Naive thymus-derived CD4-positive, alpha-beta T cell (primary cell): ENCODE measurements at places on chromosomes 12 and 14. TPM values are rescaled to one million over a fixed set of nuclear protein-coding genes. Genes with fewer than 3 reads are reported as not detected.

The SLCO1B1 gene
- polyA plus RNA-seq: not detected

The TDRD9 gene
- 0.91 TPM for polyA plus RNA-seq

The PNN gene
- 31.7 TPM for polyA plus RNA-seq

The PGF gene
- 0.17 TPM for polyA plus RNA-seq

The NPFF gene
- polyA plus RNA-seq: not detected

The FOXM1 gene
- polyA plus RNA-seq: not detected

DNA sequence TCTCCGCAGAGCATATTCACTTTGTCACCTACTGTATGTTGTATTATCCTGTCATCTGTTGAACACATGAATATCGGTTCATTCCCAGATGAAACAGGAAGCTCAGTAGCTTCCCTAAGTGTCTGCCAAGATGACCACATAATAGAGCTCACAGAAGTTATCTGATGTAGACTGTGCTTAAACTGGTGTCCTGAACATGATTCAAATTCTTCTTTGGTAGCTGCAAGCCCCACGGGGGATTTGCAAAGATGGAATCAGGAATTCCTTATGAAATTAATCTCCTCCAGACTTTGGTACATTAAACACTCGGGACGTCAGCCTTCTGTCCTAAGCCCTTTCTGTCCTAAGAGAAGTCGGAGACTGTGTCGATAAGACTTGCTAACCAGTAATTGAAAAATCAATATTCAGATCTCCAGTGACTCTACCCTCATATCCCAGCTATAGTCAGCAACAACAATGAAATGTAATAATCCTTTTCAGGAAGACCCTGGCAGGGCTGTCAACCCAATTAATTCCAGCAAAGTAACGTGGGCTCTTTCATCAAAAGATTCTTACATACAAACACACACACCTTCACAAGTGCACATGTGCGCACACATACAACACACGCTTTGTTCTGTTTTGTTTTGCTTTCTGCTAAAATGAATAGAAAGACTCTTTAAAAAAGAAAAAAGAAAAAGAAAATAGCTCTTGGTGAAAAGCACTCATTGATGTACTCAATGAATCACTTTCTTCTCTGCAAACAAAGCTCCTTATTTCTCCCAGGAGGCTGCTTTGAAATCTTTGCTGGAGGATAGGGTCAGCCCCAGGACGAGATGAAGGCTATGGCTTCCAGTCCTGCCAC lies 127.2 kb downstream of the RIMBP2 start:
- DNase-seq: no peak
- H3K36me3 ChIP-seq: no peaks in the 10 kb centered on the region
- H3K27ac ChIP-seq: no peak overlapping the region
- no peaks in the 10 kb centered on the region for H3K27me3 ChIP-seq

GRCh38 chr14:102809870-102810269 lies 32.6 kb downstream of the TRAF3 start:
- peaks cover 30% of the 10 kb centered on the region for H3K4me1 ChIP-seq
- no peak for DNase-seq
- no peak overlapping the region for H3K4me3 ChIP-seq
- no peak overlapping the region for H3K27ac ChIP-seq

DNA sequence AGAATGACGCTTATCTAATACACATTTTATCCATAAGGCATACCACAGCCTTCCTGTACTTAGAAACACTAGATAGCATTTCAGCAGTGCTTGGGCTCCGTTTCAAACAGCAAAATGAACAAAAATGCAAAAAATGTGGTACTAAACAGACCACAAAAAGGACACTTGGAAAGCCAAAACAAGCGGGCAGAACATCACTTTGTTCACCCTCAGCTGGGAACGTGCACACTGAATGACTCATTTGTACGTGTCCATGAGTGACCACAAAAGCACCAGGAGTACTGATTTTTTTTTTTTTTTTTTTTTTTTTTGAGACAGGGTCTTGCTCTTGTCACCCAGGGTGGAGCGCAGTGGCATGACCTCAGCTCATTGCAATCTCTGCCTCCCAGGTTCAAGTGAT lies 8.9 kb upstream of the FOXN3 start:
- peaks cover 34% of the 10 kb centered on the region for H3K4me1 ChIP-seq
- H3K27me3 ChIP-seq: no peaks in the 10 kb centered on the region
- no peaks in the 10 kb centered on the region for H3K36me3 ChIP-seq
- no peak overlapping the region for H3K4me3 ChIP-seq
- DNase-seq: no peak

- H3K27me3 ChIP-seq: peaks cover 5% of the 10 kb centered on the region
- no peaks in the 10 kb centered on the region for H3K4me1 ChIP-seq
- H3K27ac ChIP-seq: no peak overlapping the region
- H3K36me3 ChIP-seq: no peaks in the 10 kb centered on the region
- H3K4me3 ChIP-seq: no peak overlapping the region
Observed at GRCh38 chr14:96206461-96206860, 1.8 kb downstream of the BDKRB2 start.

GRCh38 chr12:13504074-13504473 lies 307.5 kb downstream of the EMP1 start:
- no peaks in the 10 kb centered on the region for H3K27me3 ChIP-seq
- H3K27ac ChIP-seq: no peak overlapping the region
- DNase-seq: no peak
- H3K4me1 ChIP-seq: no peaks in the 10 kb centered on the region

DNA sequence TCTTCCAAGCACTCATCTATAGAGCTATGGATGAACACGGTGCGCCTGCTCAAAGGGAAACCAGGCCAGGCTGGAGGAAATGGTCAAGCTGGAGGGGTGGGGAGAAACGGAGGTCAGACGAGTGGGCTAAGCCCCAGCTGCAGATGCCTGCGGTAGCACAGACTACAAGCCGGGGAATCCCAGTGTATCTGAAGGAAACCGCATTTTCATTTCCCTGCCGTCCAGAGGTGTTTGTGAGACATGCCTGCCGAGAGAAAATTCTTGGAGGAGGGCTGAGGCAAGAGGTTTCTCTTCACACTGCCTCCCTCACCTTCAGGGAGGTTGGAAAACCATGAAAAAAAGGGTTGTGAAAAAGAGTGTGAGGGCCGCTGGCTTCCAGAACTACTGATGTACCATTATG lies 102.0 kb upstream of the FOXN3 start:
- H3K27me3 ChIP-seq: no peaks in the 10 kb centered on the region
- peaks cover 12% of the 10 kb centered on the region for H3K4me1 ChIP-seq
- no peak overlapping the region for H3K27ac ChIP-seq

- DNase-seq: no peak
- no peak overlapping the region for H3K27ac ChIP-seq
- H3K36me3 ChIP-seq: no peaks in the 10 kb centered on the region
- H3K4me1 ChIP-seq: no peaks in the 10 kb centered on the region
- H3K4me3 ChIP-seq: no peak overlapping the region
Observed at GRCh38 chr12:82040987-82041743, 282.0 kb upstream of the PPFIA2 start.

- no peaks in the 10 kb centered on the region for H3K27me3 ChIP-seq
- DNase-seq: no peak
- H3K27ac ChIP-seq: no peak overlapping the region
- no peak overlapping the region for H3K4me3 ChIP-seq
Observed at GRCh38 chr14:103109535-103110441, 13.5 kb upstream of the TNFAIP2 start.

GRCh38 chr14:77175843-77176242 lies 5.8 kb upstream of the TMEM63C start:
- H3K27me3 ChIP-seq: no peaks in the 10 kb centered on the region
- DNase-seq: no peak
- no peaks in the 10 kb centered on the region for H3K36me3 ChIP-seq
- no peak overlapping the region for H3K27ac ChIP-seq

DNA sequence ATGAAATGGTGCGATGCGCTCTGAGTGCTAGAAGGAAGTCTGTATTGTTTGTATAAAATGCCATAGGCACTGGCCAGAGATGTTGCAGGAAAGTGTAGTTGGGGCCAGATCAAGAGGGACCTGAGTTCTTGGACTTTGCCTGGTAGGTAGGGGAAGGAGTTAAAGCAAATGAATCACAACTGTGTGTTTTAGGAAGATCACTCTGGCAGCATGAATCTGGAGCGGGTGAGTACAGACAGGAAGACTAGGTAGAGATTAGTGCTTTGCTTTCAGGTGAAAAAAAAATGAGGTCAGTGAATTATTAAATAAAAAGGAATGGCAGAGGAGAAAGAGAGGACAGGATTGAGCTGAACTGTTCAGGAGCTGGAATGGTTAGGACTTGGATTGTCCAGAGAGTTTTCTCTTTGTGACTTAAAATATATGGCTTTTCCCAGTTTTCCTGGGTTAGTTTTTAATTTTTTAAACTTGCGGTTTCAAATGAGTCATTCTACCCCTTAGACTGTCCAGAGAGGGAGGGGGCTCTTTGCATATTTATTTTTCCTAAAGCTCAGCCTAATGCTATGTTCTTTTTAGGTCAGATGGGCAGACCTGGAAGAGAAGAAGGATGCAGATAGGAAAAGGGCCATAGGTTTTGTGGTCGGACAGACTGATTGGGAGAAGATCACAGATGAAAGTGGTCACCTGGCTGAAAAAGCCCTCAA lies 41.1 kb downstream of the PROX2 start:
- DNase-seq: no peak
- H3K4me3 ChIP-seq: no peak overlapping the region
- H3K27ac ChIP-seq: peak overlapping the region; percentile 72
- peaks cover 49% of the 10 kb centered on the region for H3K4me1 ChIP-seq
- no peaks in the 10 kb centered on the region for H3K27me3 ChIP-seq

DNA sequence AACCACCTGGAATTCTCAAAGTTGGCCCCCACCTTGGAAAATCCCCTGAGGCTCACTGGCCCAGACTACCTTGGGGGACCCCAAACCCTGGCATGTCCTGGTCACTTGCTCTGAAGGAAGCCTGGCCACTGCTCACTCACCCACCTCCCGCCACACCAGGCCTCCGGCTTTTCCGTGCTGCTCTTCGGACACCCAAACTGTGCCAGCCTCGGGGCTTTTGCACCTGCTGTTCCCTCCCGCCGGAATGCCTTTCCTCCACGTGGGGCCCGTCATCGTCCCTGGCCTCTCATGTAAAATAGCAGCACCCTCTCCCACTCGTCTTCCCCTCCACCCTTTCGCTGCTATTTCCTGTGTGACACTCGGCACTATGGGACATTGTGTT lies 87.2 kb upstream of the NCOR2 start:
- no peaks in the 10 kb centered on the region for H3K27me3 ChIP-seq
- H3K36me3 ChIP-seq: no peaks in the 10 kb centered on the region
- H3K4me3 ChIP-seq: no peak overlapping the region
- DNase-seq: no peak

GRCh38 chr12:45601390-45601789 lies 128.1 kb upstream of the ARID2 start:
- no peaks in the 10 kb centered on the region for H3K27me3 ChIP-seq
- no peaks in the 10 kb centered on the region for H3K4me1 ChIP-seq
- H3K4me3 ChIP-seq: no peak overlapping the region
- H3K27ac ChIP-seq: no peak overlapping the region
- no peaks in the 10 kb centered on the region for H3K36me3 ChIP-seq

- no peak for DNase-seq
- no peak overlapping the region for H3K4me3 ChIP-seq
- H3K27ac ChIP-seq: no peak overlapping the region
Observed at GRCh38 chr14:100796946-100797345, 29.0 kb upstream of the MEG3 start.
